Retinal pigment epithelial cell (primary cell): ENCODE measurements at places on chromosomes 2 and 18.
A peak's percentile ranks its signal among the peaks of the same experiment; 100 is the strongest.

DNA sequence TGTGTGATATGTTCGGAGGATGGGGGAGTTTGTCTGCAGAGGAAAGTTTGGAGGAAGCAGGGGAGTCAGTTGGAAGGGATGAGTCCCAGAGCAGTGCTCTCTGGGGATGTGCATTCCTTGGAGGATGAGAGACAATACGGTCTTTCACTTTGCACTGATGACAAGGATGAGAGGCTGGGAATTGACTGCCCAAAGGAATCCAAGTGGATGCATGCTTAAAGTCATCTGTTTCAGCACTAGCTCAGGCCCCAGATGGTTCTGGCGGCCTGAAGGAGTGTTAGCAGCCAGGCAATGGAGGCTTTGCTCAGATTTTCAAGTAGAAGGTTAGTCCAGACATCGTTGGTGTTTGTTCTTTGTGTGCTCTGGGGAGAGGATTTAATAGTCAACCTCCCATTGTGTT, 100.2 kb downstream of the CRIM1 start:
- no peak for DNase-seq

GRCh38 chr18:65091744-65092329, 659.0 kb upstream of the CDH7 start:
- no peak for DNase-seq

DNA sequence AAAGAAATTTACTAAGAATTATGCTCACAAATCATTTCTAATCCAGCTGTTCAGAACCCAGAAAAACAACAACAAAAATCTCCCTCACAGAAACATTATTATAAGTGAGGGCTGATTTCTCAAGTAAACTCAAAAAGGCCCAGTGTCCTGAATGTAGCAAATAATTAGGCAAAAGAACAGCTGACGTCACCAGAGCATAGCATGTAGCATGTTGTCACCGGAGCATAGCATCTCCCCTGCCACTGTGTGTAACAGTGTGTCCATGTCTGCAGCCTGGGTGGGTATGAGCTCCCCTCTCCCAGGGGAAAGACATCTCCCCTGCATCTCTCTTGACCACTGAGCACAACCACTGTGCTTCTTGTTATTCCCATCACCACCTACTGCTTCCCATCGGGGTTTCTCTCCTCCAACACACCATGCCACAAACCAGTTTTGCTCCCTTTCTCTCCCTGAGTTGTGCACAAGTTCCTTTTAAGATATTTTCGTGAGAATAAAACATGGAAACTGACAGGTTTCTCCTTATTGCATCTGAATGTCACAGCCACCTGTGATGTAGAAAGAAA, 126.7 kb downstream of the CABYR start:
- no peak for DNase-seq

DNA sequence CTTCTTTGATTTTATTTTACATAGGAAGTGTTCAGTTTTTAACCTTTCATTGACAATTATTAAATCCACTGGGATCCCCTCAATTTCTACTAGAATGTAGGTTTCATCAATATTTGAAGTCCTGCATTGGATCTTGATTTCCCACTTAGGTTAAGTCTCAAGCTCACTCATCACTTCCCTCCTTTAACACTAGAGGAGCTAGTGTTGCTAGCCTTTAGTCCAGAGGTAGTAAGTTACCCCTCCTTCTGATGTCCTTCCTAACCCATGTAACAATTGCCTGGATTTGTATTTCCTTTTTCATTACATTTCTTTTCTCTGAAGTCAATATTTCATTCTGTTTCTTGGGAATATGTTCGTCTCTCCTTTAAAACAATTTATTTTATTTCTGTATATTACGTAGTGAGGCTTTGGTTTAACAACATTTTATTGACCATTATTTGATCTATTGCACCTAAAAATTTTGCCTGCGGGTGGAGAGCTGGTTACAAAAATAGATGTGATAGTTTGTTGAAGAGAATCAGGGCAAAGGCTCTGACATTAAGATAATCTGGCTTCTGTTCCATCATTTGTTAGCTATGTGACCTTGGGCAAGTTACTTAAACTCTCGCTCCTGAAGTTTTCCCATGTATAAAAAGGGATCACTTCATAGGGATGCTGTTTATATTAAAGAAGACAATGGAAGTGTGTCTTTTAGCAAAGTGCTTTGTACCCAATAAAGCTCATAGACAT, 833.0 kb downstream of the SLC4A3 start:
- no peak for DNase-seq

DNA sequence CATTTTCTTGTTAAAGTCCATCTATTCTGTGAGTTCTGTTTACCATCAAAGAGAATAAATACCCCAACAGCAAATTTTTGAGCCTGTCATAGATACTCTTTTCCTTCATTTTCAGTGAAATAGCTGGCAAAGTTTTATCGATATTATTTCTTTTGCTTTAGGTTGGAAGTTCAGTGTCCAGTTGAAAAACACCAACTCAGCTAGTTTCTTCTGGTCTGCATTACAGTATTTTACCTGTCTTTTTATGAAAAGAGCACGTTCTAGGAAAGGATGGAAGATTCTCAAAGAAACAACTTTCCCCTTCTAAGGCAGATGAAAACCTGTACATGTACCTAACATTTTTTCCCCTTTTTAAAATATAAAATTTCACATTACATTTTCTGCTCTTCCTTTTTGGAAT, 80.4 kb upstream of the PROKR1 start:
- DNase-seq, result no peak

DNA sequence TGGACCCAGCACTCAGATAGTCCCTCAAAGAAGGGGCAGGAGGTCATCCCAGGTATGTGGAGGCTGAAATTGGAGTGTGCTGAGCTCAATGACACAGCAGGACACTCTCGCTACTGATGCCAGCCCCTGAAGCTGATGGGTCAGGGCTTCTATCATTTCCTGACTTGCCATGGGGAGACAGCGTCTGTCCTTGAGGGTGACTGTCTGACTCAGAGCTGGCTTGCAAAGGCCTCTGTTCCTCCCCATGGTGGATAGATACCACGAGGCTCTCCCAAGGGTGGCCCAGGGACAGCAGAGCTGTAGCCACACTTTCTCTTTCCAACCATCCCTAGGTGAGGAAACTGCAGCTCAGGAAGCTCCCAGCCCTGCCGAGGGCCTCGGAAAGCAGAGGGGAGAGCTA, 10.8 kb downstream of the ALPG start:
- no peak for DNase-seq

- no peak for DNase-seq
These were observed 202.2 kb downstream of the SOX11 start for GRCh38 chr2:5894355-5894754.

DNA sequence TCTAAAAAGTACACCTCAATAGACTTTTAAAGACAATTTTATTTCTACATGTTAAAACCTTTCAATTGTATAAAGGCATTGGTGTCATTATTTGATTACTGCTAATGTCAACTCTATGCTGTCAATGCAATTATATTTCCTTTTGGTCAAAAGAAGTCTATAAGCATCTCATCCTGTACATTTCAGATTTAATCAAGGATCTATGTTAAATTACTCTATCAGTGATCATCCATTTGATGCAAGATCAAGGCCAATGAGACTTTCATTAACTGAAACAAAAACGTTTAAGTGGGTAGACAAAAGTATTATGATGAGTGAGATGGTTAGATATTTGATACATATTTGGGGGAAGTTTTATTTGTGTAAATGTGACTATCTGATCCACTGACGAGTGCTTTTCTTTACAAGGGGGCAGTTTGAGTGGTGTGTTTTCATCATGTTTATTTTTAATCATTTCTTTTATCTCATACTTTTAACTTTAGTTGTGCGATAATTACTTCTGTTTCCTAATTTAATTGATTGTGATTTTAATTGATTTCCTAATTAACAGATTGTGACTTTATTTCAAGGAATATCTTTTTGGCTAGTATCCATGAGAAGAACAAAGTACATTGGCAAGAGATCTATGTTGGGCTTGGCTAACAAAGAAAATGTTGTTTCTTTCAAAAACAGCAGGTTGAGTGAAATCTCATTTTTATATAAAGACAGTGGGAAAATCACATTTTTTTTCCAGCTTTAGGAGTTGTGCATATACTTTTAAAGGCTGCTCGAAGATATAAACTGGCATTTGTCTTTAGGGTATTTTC, 1.1 kb downstream of the ARHGAP28 start:
- DNase-seq, result no peak

- no peak for DNase-seq
These were observed 434.2 kb downstream of the ZNF521 start for GRCh38 chr18:24917767-24918166.

DNA sequence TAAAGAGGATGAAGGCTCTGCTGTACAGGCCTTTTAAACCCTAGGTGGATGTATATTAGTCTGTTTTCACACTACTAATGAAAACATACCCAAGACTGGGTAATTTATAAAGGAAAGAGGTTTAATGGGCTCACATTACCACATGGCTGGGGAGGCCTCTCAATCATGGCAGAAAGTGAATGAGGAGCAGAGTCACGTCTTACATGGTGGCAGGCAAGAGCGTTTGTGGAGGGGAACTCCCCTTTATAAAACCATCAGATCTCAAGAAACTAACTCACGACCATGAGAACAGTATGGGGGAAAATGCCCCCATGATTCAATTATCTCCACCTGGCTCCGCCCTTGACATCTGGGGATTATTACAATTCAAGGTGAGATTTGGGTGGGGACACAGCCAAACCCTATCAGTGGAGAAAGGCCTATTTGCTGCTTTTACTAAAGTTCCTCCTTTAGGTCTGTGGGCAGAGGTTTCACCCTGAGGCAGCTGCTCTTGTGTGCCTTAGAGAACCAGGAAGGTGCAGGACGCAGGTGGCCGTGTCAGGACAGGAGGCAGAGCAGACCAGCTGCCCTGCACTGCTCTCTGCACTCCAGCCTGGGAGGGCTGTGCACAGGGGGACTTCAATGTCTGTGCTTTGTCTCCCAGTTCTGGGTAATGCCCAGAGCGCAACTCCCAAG, 178.8 kb upstream of the HDAC4 start:
- no peak for DNase-seq

DNA sequence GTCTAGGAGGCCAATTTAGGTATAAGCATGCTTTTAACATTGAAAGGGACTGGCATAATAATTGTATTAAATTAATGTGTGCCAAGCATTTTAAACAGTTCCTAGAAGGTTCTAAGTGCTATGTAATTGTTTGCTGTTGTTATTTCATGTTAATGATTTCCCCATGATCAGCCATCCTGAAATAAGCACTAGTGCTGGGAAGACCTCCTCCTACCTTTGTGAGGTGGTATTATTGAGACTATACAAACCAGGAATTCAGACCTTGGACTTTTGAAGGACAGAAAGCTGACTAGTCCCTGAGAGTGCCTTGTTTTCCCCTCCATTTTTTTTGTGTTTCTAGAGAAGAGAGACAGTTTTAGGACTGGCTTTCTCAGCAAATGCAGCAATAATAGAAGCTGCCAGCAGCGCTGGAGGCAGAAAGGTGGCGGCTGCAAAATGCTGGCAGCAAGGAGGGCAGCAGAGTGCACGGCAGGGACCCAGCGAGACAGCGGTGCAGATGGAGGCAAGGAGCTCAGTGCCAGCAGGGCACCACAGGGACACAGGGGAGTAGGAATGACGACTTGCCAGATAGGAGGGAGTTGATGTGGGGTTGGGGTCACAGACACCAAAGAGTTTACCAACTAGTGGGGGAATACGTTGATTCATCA, 25.3 kb downstream of the NABP1 start:
- no peak for DNase-seq

GRCh38 chr2:1967242-1968208, 223.2 kb upstream of the PXDN start:
- no peak for DNase-seq

DNA sequence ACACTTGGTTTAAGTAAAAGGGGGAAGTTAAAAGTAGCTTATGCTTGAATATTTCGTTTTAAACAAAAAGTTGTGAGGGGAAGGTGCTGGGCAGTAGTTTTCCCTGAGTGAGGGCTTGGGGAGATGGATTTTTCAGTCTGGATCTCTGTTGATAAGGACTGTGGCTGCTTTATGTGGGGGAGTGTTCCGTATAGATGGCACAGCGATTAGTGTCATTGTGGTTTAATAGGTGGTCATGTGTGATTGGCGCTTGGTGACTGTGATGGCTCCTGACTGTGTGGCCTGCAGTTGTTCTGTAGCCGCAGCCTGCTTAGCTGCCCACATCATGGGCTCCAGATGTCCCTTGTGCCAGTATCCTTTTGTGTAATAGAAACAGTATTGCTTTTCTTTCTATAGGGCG, 156.2 kb downstream of the WDSUB1 start:
- DNase-seq, result no peak

- no peak for DNase-seq
These were observed 8.2 kb upstream of the SETBP1 start for GRCh38 chr18:44672506-44672905.

GRCh38 chr2:126915903-126916302, 17.2 kb downstream of the TEX51 start:
- no peak for DNase-seq

- DNase-seq, result no peak
These were observed 619.7 kb downstream of the PLCL1 start for GRCh38 chr2:198424112-198424511.

- no peak for DNase-seq
These were observed 687.9 kb upstream of the ACVR2A start for GRCh38 chr2:147156970-147157369.

DNA sequence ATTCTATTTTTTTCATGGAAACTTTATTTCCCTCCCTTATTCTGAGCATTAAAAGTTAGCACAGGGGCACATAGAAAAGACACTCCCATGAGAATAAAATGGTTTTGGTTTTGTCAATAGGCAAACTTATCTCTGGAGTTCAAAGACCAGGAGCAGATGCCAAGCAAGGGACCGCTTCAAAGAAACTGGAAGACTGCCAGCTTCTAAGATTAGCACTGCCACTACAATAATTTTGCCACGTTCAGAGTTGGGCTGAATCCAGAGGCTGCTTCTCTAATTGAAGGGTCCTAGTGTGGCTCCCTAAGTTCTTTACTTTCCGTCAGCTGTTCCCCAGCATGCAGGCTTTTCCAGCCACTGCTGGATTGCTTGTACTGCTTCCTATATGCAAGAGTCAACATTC, 681.0 kb upstream of the GCFC2 start:
- no peak for DNase-seq

GRCh38 chr2:85737481-85737880, 16.3 kb upstream of the ATOH8 start:
- DNase-seq, result peak; percentile 52

- DNase-seq, result no peak
These were observed 13.6 kb upstream of the ZSCAN30 start for GRCh38 chr18:35303610-35304009.

- no peak for DNase-seq
These were observed 81.2 kb downstream of the GPD2 start for GRCh38 chr2:156517419-156517818.

- no peak for DNase-seq
These were observed 16.1 kb downstream of the MBP start for GRCh38 chr18:77116201-77117080.

GRCh38 chr18:3449512-3450011, 410 bp upstream of the TGIF1 start:
- DNase-seq, result no peak

- peak; percentile 67 for DNase-seq
These were observed 66.5 kb downstream of the CLHC1 start for GRCh38 chr2:55165626-55166025.

- DNase-seq, result no peak
These were observed 42.8 kb downstream of the KLHL14 start for GRCh38 chr18:32730068-32730467.

GRCh38 chr18:77131652-77132368, 773 bp downstream of the MBP start:
- DNase-seq, result no peak

- no peak for DNase-seq
These were observed 113.5 kb downstream of the MYO3B start for GRCh38 chr2:170291474-170291873.
